T-cell (primary cell): ENCODE measurements at places on chromosomes 1 and 21.

GRCh38 chr1:85240643-85241042 is 18.8 kb downstream of the C1orf52 start:
- DNase-seq = no peak

- no peak for DNase-seq
Observed at GRCh38 chr1:24705260-24706073, 39.8 kb upstream of the CLIC4 start.

GRCh38 chr1:201714542-201715329 is 114.2 kb upstream of the IPO9 start:
- DNase-seq = no peak

GRCh38 chr1:74474585-74474984 is 37.8 kb downstream of the LRRC53 start:
- no peak for DNase-seq

DNA sequence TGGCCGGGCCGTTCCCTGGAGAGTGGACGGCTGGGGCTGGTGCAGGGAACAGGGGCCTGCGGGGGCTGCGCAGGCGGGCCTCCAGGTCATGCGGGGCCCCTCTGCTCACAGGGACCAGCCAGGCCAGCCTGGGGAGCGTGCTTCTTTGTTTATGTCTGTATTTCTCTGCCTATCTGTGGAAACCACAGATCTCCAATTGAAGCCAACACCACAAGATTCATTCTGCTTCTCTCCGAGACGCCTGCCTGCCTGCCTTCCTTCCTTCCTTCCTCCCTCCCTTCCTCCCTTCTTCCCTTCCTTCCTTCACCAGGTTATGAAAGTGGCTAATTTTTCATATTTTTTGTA is 39.9 kb upstream of the HMGN1 start:
- DNase-seq = no peak

DNA sequence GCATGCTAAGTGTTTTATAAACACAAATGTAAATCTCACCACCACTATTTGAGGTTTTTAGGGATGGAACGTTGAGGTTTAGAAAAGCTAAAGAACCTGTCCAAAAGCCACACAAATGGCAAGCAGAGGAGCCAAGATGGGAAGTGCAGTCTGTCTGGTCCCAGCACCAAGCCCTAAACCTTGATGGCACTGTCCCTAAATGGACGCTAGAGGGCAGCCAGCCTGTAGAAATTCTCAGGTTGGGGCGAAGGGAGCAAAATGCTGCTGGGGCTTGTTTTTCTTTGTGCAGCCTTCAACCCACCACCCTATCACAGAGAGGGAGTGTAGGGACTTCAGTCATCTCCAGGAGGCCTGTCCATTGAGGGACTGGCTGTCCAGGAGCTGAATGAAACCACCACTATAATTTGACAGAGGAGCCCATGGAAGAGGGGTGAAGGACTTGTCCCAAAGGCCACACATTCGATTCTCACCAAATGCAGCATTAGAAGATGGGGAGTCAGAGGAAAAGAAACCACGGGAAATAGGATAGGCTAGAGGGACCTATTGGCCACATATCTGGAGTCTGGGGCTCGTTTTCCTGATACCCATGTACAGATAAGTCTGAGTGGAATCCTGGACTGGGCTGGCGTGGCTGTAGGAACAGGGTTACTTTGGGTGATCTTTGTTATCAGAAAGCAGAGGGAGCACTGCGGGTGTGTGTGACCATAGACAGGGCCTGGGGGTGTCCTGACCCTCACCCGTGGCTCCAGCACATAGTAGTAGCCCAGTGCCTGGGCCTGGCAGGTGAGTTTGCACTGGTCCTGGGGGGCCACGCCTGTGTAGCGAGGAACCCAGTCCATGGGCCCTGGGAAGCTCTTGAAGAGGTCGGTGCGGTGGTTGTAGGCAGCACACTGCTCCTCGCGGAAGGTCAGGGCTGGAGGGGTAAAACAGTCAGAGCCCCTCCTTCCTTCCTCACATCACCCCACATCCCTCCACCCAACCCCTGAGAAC is 6.1 kb downstream of the ADAMTS4 start:
- peak; percentile 57 for DNase-seq

DNA sequence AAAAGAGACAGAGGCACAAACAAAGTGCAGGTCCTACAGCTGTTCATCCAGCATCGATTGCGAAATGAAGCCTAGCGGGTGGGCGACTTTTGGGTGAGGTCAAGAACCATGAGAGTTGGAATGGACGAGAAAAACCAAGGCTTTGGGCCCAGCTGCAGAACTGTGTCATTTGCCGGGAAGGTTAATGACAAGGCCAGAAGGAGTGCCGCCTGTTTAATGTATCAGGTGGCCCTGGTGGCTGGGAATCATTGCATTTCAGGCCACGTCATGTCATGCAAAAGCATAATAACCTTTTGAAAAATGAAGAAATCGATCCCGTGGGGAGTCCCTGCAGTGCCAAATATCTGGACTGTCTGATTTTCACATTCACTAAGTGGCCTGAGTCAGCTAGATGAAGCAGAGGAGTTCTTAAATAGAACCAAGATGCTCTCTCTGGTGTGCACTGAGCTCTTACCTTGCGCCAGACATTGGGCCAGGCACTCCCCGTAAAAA is 8.1 kb upstream of the RCC2 start:
- DNase-seq = no peak

DNA sequence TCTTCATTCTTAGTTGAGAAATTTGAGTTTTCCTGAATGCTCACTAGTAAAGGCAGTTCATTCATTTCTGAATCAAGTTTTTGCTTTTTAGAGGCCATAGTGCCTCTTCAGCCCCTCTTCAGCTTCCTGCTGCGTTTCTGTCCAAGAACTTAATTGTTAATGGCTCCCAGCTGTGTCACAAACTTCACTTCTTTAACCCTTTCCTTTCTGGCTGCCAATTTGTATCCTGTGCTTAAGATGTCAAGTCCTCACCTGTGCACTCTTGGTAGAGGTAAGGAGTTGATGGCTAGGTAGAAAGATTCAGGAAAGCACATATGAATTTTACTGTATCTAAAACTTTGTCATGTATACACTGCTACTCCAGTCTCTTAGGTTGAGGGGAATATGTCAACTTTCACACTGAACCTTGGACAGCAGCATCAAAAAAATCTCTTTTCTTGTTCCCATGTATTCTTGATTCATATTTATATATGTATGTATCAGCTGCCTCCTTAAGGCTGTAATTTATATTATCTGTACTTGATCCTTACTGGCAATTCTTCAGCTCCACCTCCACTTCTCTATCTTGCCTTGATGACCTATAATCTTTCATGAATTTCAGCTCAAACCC is 612.8 kb downstream of the LMO4 start:
- no peak for DNase-seq

DNA sequence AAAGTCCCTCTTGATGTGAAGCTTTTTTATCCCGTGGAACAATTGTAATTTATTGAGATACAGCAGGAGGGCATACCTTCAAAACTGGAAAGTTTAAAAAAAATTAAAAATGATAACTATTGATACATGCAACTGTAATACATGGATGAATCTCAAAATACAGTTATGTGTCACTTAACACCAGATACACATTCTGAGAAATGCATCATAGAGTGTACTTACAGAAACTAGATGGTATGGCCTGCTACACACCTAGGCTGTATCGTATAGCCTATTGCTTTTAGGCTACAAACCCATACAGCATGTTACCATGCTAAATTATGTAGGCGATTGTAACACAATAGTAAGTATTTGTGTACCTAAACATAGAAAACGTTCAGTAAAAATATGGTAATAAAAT is 7.1 kb upstream of the AKNAD1 start:
- DNase-seq = no peak

GRCh38 chr1:192808163-192808517 is 699 bp upstream of the RGS2 start:
- peak; percentile 3 for DNase-seq

DNA sequence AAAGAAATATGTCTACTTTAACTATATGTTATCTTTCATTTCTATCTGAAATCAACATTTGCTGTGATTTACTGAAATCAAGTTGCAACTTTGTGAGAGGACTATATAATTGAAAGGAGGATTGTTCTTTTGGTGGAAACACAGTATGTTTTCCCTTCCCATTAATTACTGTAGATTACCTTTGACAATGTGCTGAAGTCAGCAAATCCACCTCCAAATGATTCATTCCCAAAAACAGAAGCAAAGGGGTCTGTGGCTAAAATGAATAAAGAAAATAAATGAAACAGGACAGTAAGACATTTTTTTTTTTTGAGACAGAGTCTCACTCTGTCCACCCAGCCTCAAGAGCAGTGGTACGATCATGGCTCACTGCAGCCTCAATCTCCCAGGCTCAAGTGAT is 35.4 kb upstream of the TTC39A start:
- DNase-seq = no peak

DNA sequence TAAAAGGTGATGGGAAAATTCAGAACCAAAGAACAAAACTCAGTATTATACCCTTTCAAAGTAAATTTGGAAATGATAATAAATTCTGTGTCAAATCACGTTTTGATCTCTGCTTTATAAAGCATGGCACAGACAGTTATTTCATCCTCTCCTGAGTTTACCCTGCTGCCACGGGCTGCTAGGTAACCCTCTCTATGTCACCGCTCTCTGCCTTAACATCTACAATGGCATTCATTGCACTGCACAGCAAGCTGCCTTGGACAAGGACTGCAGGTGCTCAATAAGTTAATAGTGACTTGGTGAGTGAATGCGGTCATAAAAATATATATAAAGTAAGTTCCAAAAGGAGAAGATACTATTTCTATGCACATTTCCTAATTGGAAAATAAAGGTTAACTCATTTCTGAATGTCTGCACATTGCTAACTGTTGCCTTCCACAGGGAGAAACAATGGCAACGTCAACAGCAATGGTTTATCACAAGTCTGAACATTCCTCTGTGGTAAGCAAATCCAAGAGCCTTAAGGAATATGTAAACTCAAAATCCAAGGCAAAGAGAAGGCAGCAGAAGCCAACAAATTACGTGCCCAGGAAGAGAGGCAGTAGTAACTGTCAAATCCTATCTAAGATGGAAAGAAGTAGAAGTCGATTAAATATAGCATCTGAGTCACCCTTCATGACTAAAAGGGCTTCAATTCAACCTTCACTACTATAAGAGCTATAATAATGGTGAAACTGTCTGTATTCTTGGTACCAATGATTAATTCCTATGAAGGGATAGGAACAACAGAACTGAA is 19.4 kb downstream of the FYB2 start:
- DNase-seq = no peak

GRCh38 chr1:155471026-155471425 is 91.6 kb downstream of the ASH1L start:
- DNase-seq = no peak

DNA sequence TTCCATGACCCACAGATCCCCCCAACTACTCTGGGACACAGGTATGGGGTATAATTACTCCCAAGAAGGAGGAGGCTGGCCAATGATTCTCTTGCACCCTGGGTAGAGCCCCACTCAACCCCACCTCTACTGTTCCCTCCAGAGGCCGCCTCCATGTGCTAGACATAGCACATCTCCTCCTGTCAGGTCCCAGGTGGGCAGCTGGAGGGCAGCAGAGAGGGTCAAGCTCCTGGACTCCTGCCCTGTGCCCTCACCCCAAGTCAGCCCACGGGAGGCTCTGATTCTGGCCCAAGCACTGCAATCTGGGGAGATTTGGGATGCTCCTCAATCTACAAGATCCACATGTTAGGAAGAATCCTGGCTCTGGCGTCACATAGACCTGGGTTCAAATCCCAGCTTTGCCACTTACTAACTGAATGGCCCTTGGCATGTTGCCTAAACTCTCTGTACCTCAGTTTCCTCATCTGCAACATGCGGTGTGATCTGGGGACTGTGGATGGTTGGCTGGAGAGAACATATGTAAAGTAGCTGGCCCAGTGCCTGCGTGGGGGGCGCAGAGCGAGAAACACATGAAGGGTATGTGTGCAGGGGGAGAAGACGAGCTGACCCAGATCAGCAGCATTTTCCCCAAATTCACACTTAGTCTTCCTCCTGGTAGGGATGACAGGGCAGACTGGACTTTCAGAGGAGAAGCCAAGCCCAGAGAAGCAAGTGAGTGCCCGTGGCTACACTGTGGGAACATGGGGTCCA is 23.2 kb downstream of the TNNT2 start:
- no peak for DNase-seq

DNA sequence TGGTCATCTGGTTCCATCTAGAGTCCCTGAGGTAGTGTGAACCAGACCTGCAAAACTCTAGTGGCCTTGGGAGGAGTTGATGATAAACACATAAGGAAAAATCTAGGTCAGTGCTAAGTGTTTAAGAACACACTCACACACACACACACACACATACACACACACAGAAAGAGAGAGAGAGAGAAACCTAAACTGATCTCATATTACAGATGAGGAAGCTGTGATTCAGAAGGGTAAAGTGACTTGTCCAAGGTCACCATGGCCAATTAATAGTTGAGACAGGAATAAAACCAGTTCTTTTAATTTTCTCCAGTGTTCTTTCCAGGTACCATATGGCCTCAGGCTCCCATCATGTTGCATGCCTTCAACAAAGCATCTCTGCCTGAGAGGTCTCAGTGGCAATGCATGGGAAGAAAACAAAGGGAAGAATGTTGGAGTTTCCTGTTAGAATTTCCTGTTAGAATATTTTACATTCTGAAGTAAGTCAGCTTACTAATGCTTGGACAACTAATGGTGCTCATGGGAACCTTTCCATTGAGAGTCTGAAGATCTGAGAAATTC is 77.3 kb upstream of the TSPAN2 start:
- DNase-seq = no peak

- no peak for DNase-seq
Observed at GRCh38 chr1:23632479-23633160, 59.0 kb upstream of the RPL11 start.

GRCh38 chr1:44571712-44572571 is 102.3 kb downstream of the TMEM53 start:
- DNase-seq = no peak

DNA sequence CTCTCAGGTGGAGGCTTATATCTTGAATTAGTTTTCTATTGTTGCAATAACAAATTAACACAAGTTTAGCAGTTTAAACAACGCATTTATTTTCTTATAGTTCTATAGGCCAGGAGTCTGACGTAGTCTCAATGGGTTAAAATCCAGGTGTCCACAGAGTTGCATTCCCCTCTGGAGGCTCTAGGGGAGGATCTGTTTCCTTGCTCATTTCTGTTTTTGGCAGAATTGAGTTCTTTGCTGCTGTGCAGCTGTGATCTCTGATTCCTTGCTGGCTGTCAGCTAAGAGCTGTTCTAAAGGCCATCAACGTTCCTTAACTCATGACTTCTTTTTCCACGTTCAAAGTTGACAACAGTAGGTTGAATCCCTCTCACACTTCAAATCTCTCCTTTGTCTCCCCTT is 31.8 kb downstream of the S100A10 start:
- DNase-seq = no peak

DNA sequence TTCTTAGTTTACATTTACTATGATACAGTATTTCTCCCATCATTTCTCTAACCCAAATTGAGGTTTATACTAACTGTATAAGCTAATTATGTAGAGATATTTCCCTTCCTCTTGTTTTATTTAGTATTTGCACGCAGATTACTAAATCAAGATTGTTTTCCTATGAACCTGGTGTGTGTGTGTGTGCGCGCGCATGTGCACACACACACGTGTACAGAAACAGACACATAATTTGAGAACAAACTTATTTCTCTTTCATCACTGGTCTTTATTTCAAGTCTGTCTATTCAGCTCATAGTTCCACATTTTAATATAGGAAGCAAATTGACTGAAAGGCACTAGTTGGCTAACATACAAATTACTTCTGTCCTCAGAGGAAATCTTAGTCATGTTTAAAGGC is 19.7 kb upstream of the COL24A1 start:
- DNase-seq = no peak
